ENCODE measurements at places on chromosomes 4 and X.

DNA sequence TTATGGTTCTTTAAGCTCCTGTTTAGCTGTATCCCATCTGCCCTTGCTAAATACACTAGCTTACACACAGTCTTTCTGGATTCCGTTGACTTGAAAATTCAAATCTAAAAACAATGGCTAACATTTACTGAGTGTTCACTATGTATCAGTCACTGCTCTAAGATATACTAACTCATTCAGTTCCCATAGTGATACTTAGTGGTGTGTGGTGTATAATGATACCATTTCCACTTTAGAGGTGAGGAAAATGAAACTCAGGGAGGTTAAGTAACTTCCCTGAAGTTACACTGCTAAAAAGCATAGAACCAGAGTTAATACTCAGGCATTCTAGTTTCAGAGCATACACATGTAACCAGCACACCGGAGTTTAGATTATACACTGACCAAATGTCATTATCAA is 762.0 kb downstream of the GRID2 start:
- no peak for DNase-seq

GRCh38 chrX:18855919-18856644 is 127.8 kb downstream of the PHKA2 start:
- no peak for DNase-seq

GRCh38 chrX:19183761-19184477 is 61.7 kb upstream of the ADGRG2 start:
- no peak for DNase-seq

- DNase-seq, result no peak
These were observed 1.8 kb downstream of the DKK2 start for GRCh38 chr4:107034091-107034995.

DNA sequence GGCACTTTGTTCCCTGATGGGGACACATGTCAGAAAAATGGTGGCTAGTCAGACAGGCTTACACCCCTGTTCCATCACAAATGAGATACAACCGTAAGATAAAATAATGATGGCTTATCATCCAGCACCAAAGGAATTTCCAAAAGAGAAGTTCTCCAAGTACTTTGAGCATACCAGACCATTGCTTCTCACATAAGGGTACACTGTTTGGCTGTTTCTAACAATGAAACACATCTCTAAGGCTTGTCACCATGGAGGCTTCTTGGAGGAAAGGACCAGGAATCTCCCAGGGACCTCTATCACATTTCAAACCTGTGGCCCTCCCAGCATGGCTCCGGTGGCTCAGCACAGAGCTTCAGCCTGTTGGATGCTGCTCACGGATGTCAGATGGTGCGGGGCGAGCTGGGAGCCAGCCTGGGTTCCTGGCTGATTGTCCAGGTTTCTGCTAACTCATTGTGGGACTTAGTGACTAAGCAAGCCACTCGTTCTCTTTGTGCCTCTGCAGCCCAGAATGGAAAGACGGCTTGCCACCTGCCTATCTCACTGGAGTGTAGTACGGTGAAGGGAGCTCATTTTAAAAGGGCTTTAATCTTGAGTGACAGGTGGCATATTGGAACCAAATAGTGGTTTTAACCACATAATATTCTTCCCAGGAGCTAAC is 54.5 kb downstream of the FHDC1 start:
- DNase-seq, result no peak

- DNase-seq, result no peak
These were observed 5.7 kb upstream of the AMELX start for GRCh38 chrX:11287505-11287904.

DNA sequence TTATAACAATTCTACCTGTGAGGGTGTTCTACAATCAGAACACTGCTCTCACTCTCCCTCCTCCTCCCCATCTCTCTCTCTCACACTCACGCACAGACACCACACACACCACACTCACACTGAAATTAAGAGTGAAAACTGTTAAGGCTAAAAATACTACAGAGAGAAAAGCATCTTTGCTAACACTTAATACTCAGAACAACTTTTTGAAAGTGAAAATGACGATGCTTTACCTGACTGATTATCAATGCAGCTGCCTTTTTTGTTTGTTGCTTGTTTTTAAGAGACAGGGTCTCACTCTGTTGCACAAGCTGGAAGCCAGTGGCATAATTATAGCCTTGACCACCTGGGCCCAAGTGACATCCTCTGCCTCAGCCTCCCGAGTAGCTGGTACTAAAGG is 222.4 kb downstream of the APBB2 start:
- no peak for DNase-seq

DNA sequence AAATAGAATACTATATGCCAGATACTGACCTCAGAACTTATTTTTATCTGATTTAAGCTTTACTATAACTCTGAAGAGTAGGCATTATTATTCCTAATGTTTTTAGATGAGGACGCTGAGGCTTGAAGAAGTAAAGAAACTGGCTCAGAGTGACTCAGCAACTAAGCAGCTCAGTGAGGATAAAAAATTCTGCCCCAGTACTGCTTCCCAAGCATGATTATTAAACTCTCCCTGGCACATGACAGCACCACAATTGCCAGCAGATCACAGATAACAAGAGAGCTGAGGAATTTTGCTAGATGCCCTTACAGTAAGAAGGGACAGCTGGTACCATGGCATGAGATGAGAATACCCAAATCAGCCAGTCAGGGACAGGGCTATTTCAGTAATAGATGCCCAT is 219.4 kb downstream of the NKX6-1 start:
- DNase-seq, result no peak

GRCh38 chrX:13167481-13168231 is 123.2 kb upstream of the FAM9C start:
- no peak for DNase-seq

DNA sequence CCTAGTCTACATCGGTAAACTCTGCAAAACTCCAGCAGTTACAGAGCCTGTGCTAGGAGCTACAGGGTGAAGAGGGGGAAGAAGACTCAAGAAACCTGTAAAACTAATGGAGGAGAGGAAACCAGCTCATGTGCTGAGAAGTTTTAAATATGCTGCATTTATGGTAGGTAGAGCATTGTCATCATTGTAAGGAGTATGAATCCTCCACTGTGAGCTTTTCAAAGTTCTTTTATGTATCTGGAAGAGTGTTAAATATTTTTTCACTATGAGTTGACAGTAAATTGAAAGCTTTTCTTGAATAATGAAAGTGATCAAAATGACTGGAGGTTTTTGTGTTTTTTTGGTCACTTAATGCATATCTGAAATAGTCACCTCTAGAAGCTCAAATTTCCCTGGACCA is 46.2 kb downstream of the SEPTIN11 start:
- no peak for DNase-seq

GRCh38 chr4:183287309-183287659 is 32.8 kb downstream of the CLDN22 start:
- no peak for DNase-seq

DNA sequence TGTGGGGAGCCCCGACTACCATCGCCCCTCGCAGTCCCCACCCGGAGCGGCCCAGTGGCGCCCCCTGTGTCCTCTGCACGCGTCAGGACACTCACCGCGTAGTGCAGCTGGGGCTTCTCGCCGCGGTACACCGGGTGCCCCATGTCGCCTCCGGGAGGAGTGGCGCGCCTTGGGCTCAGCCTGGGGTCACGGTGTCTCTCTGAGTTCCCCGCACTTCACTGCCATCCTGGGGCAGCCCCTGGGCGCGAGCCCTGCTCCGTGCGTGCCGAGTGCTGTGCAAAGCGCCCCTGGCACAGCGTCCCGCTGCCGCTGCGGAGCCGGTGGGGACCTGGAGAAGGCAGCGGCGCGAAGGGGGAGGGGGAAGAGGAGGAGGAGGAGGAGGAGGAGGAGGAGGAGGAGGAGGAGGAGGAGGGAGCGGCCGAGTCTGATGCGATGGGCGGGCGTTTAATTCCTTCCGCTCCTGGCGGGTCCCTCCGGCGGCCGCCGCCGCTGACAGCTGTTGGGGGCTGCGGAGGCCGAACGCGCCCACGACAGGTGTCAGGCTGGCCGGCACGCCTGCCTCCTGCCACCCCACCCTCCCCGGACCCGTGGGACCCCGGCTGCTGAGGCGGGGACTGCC is 134.3 kb downstream of the AMELX start:
- no peak for DNase-seq

- no peak for DNase-seq
These were observed 94.3 kb upstream of the LEF1 start for GRCh38 chr4:108263057-108263456.

GRCh38 chrX:131061306-131061705 is 3.2 kb downstream of the ARHGAP36 start:
- no peak for DNase-seq

GRCh38 chr4:16225167-16225862 is 956 bp downstream of the TAPT1 start:
- no peak for DNase-seq

DNA sequence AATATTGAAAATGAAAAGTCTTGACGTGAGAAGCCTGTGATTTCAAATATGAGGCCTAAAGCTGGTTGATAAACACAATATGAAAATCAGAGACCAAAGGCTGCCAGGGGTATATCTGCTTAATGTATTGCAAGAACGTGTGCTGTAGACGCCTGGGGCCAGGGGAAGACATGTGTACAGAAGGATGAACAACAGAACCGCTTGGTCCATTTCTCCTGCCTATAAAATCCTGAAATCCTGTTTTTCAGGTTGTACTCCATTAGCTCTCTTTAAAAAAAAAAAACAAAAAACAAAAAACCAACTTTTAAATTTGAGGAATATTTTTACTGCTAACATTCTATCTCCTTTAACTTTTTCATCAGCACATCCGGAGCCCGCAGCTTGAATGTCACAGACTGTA is 109.2 kb downstream of the STOX2 start:
- no peak for DNase-seq

- DNase-seq, result no peak
These were observed 64.6 kb downstream of the CRLF2 start for GRCh38 chrX:1147611-1148515.

DNA sequence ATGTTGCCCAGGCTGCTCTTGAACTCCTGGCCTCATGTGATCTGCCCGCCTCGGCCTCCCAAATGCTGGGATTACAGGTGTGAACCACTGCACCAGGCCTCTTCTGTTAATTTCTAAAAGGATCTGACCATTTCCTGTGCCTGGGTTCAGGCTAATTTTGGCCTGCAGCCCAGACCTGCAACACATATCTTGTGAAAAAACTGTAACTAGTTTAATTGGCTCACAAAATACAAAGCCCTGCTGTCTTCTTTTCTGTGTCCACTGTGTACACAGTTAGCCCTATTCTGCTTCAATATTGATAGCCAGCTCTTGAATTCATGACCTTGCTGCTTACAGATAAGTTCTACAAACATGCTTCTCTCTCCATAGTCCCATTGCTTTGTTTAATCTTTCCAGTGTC is 753.5 kb downstream of the PDHA2 start:
- no peak for DNase-seq

DNA sequence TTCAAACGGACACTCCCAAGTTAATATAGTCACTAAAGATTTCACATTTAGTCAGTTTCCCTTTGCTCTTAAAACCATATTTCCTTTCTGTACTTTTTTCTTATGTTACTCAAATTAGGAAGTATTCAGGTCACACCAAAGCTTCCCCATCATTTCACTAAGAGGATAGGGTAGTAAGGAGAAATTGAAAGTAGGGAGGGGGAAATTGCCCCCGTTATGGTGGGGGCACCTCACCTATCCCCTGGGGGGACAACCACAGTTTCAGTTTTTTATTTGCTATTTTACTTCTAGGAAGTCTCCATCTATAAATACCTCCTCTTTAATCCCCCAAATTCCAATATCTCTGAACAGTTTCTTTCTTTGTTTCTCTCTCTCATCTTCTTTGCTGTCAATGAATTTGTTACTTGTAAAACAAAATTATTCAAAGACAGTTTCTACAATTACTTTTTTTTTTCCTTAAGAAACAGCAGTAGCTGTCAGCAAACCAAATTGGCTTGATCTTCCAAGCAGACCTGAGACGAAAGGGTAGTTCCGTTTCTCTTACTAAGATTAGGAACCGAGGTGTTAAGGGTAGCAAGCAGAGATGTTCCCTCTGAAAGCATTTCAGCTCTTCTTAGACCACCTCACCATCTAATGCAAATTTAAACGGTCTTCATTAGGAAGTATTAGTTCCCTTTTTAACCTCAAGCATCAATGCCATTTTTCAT is 160.2 kb upstream of the KLF3 start:
- no peak for DNase-seq

DNA sequence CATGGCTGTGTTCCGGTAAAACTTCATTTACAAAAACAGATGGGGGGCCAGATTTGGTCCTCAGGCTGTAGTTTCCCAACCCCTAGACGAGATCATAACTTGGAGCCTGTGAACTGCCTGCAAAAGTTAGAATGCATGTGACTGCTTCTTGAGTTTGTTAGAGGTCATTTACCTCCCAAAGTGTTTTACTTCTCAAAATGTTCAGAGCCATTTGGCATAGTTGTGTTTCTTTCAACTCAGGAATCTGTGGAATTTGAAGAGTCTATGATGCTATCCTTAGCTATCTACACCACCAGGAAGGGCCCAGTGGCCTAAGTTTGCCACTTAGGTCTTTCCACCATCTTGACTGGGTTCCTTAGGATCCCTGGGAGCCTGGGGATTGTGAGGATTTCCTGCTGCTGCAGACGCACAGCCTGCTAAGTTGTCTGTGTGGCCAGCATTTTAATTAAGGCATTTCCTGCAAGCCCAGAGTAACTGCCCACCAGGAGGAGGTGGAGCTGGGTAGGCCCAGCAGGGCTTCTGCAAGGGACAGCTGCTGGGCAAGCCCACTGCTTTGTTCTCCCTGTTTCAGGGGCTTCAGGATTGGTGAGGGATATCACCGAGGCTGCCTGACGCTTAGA is 53.1 kb downstream of the CCNI start:
- DNase-seq, result no peak

GRCh38 chr4:21451032-21451431 is 497.5 kb downstream of the KCNIP4 start:
- no peak for DNase-seq

- no peak for DNase-seq
These were observed 106.1 kb upstream of the ATP6AP2 start for GRCh38 chrX:40474645-40475044.

DNA sequence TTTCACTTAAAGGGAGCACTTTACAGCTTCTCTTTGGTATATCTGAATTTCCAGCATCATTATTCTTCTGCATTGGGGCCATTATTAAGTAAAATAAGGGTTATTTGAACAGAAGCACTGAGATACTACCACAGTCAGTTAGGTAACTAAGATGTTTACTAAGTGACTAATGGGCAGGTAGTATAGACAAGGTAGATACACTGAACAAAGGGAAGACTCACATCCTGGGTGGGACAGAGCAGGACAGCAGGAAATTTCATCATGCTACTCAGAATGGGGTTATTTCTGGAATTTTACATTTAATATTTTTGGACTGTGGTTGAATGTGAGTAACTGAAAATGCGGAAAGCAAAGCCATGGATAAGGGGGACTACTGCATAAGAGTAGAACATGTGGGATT is 316.0 kb downstream of the CCSER1 start:
- DNase-seq, result no peak

- DNase-seq, result no peak
These were observed 39.2 kb upstream of the MSMO1 start for GRCh38 chr4:165288226-165288625.

GRCh38 chrX:154470914-154471568 is 8.0 kb downstream of the LAGE3 start:
- DNase-seq, result no peak

DNA sequence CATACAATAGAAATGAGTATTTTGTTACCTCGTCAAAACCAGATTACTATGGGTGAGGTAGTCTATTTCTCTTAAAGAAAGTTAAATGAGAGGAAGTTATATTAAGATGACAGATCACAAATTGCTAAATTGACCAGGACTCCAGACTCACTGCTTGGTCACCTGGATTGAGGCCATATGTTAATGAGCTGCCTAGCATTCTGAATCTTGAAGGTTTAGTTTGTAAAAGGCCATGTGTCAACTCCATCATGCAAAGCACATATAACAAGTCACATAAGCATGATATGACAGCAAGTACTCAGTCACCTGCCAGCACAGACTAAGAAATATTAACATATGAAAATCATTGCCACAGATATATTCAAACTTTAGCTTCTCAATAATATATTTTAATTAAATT is 72.6 kb downstream of the EPHA5 start:
- DNase-seq, result no peak

All from activated T-helper 1 cell treated with anti-CD3 and anti-CD28 coated beads, Interleukin-12 subunit alpha, Interleukin-12 subunit beta, Interleukin-2, Interleukin-4 antibody, amounts not matched to agents 30 ng/mL and 10 ng/mL and 1 ng/mL, durations not matched to agents 14 hours and 24 hours and 36 hours (primary cell).